ENCODE measurements at places on chromosomes 13 and 19. TPM values are rescaled to one million over a fixed set of nuclear protein-coding genes. Genes with fewer than 3 reads are reported as not detected.
A peak's percentile ranks its signal among the peaks of the same experiment; 100 is the strongest.

DNA sequence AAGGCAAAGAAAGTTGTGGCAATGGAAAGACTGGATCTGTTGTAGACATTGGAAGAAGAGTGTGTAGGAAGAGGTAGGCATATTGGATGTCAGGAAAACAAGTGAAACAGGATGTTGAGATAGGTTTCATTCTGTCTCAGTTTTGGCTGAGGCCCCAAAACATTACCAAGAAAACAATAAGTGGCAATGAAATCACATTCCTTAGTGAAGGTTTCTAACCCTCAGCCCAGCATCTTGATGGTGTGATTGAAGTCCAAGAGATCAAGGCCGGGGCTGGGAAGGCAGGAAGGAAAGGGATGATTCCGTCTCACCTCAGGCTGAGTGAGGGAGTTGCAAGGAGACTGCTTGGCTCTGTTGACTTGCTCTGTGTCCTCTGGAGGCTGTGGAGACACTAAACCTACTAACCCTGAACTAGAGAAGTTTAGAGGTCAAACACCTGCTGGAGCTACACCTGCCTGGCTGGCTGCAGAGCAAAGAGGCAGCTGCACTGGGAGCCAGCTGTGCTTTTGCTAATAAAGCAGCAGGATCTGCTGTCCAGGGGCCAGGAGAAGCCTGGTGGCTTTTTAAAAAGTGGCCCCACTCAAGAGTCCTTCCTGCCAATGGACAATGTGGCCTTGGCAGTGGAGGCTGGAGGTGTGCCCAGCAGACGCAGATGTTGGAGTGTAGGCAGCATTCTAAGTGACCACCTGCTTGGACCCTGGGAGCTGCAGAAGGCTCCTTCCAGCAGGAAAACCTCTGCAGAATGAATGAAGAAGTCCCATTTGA, 53.6 kb downstream of the DGKH start:
- DNase-seq: no peak

DNA sequence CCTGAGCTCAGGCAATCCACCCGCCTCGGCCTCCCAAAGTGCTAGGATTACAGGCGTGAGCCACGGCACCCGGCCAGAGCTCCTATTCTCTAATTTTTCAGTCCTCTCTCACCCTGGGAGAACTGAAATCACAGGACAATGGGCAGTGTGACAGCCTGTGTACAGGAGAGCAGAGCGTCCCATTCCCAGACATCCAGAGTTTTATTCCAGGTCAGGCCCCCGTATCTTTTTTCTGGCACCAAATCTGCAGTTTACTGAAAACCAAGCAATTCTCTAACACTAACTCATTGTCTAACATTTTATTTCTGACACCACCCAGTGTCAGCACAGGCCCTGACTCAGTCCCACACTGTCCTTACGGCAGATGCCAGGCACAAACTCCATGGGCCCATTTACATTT, 6.7 kb downstream of the ZNF708 start:
- DNase-seq: peak; percentile 6

GRCh38 chr19:44847144-44848035, 1.3 kb downstream of the NECTIN2 start:
- DNase-seq: peak; percentile 36

- no peak for DNase-seq
Observed at GRCh38 chr13:108586826-108587225, 42.6 kb upstream of the MYO16 start.

Gene CHST8
- total RNA-seq: 5.3 TPM

Gene NAT14
- 18.8 TPM for total RNA-seq

DNA sequence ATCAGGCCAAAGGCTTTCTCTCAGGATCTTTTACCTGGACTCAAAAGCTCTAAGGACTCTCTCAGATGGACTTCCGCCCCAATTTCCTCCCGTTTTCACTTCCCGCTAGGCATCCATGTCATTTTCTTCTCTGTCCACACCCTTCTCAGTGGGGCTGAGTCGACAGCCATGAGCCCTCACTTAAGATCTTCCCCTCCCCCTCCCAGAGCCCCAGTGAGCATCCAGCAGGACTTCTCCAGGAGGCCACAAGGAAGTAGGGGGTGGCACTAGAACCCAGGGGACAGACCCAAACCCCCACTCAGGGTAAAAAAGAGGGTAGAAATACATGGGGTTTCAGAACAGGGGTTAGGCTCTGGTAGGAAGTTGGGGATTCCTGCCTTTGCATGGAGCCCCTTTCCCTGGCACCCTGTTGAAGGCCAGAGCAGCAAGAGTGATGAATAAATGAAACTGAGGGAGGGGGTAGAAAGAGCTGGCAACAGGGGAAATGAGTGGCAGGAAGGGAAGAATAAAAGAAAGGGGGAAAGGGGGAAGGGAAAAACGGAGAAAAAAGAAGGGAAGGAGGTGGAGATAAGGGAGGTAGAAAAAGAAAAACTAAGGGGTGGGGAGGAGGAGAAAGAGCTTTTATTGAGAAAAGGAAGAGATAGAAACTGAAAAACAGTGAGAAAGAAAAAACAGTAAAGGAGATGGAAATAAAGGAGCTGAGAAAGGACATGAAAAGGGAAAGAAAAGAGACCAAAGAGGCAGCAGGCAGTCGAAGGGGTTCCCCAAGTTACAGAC, 42.3 kb downstream of the DEDD2 start:
- DNase-seq: no peak

DNA sequence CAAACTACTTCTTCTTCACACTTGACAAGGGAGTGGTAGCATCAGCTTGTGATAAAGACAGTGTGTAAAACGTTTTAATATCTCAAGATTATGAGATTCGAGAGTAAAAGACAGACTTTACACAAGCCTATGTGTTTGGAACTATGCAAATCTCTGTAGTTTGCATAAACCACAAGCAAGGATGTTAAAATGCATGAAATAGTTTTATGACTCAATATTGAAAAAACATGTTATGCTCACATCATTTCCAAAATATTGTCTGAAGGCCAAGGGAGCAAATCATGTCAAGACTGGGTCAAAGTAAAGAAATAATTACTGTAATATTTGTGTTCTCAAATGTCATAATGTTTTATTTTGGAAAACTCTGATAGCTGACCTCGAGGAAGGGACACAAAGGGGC, 316.8 kb upstream of the KLF12 start:
- no peak for DNase-seq

Gene LHFPL6
- 24.5 TPM for total RNA-seq

Gene PLA2G4C
- 11.4 TPM for total RNA-seq

- DNase-seq: no peak
Observed at GRCh38 chr13:106415442-106415841, 120.0 kb downstream of the EFNB2 start.

Gene TMC4
- not detected for total RNA-seq

DNA sequence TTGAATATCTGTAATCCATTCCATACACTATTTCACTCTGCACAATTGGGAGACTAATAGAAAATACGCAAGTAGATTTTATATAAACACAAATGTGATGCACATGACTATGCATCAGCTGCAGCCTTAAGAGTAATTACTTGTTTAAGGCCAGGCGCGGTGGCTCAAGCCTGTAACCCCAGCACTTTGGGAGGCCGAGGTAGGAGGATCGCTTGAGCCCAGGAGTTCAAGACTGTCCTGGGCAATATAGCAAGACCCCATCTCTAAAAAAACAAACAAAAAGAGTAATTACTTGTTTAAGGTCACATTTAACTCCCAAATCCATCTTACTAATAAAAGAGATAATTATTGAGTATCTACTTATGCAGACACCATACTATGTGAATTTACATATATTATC, 18.0 kb downstream of the IPO5 start:
- DNase-seq: no peak

DNA sequence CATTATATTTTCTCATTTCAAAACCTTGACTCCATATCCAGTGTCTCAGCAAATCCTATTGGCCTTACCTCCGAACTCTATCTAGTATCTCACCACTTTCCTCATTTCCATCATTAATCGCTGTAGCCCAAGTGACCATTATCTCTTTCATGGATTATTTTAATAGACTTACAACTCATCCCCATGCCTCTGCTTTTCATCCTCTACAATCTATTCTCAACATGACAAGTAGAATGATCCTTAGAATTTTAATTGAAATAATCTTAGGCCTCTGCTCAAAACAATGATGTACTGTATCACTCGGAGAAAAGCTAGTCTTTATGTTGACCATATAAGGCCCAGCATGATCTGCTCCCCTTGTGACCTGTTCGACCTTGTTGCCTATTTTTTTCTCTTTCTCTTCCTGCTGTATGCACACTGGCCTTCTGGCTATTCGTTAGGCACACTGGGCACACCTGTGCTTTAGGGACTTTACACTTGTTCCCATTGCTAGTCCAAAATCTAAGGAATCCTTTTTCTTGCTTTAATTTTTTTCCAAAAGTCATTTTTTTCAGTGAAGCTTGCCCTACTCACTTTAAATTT, 21.4 kb downstream of the DNAJC15 start:
- no peak for DNase-seq

- no peak for DNase-seq
Observed at GRCh38 chr19:47511128-47511517, 3.7 kb downstream of the NAPA start.

Gene TTC9B
- total RNA-seq: 37.5 TPM

DNA sequence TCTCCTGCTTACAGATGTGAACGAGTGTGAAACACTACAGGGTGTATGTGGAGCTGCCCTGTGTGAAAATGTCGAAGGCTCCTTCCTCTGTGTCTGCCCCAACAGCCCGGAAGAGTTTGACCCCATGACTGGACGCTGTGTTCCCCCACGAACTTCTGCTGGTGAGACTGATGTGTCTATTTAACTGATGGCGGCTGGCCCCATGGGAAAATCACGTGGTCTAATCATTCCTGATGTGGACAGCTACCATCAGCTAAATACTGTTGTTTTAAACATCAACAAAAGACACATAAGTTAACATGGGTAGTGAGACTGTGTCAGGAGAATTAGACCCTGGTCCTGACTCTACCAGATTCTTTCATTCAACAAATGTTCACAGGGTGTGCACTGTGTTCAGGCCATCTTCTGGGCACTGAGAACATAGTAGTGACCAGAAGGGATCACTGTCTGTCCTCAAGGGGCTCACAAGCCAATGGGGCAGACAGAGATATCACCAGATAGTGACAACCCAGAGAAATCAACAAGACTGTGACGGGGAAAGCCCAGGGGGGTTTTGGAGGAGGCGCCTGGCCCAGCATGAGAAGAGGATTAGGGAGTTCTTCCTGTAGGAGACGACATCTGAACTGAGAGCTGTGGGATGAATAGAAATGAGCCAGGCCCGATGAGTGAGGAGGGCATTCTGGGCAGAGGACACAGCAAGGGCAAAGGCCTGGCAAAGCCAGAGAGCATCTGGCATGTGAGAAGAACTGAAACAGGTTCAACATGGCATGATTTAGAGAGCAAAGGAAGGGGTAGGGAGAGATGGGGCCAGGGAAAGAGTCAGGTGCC, 18.4 kb downstream of the LTBP4 start:
- no peak for DNase-seq

- no peak for DNase-seq
Observed at GRCh38 chr13:26460648-26461047, 96.8 kb upstream of the WASF3 start.

DNA sequence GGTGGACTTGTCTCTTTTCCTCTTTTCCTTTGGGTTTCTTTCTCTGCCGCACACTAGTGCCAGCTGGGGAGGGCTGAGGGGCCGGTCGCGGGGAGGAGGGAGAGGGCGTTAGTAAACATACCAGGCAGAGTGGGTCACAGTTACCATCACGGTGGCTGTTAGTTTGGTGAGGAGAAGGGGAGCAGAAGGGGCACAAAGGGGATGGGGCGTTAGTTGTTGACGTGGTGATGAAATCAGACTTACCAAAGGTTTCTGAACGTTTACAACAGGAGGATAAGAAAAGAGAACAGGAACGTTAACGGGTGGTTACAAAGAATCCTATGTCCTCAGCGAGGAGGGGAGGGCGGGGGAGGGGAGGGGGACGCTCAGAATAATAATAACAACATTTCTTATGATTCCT, 77.9 kb downstream of the PTPRS start:
- DNase-seq: no peak

Gene PRODH2
- total RNA-seq: not detected

DNA sequence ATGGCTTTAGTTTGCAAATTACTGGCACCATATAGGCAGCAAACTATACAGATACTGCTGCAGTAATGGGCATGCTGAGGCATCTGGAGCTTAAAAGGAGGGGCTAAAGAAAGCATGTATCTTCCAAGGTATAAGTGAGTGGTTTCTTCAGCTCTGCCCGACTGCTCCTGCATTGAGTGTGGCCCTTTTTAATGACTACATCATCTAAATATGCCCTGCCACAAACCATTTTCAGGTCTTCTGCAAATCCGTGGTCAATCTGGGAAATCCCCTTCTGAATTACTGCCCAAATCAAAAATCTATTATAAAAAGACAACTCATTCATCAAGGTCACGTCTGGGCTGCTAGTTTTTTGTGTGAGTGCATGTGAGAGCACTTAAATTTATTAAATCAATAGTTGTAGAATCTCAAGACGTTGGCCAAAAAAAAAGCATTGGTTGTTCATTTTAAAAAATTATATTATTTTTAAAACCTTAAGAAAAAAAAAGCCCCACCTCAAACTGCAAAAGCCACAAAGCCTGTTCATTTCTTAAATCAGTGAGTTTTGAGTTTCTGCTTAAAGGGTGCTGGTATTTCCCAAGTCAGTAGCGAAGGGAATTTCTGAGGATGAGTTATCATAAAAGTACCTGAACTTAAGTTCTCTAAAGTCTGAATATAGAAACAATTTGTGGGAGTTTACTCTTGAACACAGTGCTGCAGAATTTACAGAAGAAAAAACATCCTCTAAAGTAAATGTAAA, 16.3 kb downstream of the LCP1 start:
- no peak for DNase-seq

All from frontal cortex (tissue), 4 donors.